ENCODE measurements at places on chromosomes 5 and 9.

- no peak for DNase-seq
Measured at GRCh38 chr9:84617411-84618029, 52.0 kb upstream of the NTRK2 start.

DNA sequence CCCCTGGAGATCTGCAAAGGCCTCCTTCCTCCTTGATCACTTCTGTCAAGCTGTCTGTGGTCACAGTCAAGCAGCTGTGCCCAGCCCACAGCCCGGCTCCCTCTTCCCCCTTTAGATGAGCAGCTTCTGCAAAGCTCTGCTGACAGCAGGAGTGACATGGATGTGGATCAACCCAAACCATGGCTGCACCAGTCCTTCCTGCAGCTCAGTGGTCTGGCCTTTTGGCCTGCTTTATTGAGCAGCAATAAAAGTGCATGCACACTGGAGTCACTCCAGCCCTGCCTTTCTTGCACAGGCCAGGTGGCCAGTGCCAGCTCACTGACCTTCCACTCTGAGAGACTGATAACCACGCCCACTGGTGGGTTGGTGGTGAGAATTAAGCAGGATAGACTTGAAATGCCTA lies 91.3 kb upstream of the OTULINL start:
- DNase-seq: no peak

GRCh38 chr9:137255448-137256114 lies 454 bp downstream of the NELFB start:
- DNase-seq: peak; percentile 74

DNA sequence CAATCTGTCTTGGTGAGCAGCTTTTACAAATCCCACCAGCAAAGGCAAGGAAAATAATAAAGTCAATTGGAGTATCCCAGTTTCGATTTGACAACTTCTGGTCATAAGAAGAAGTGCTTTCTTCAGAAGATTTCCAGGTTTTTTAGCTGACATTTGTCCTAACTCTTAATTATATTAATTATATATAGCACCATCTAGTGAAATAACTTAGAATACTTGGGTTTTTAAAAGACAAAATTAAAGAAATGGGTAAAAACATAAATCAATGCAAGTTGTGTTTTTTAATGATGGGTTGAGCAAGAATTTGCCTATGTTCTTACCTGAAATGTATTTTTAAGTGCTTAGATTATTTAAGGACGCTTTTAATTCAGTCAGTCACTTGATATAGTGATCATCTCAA lies 421.8 kb downstream of the ACTL7B start:
- no peak for DNase-seq

GRCh38 chr9:106312906-106313305 lies 550.1 kb upstream of the ZNF462 start:
- DNase-seq: no peak

- no peak for DNase-seq
Measured at GRCh38 chr5:181121675-181122561, 9.1 kb downstream of the OR2V1 start.

DNA sequence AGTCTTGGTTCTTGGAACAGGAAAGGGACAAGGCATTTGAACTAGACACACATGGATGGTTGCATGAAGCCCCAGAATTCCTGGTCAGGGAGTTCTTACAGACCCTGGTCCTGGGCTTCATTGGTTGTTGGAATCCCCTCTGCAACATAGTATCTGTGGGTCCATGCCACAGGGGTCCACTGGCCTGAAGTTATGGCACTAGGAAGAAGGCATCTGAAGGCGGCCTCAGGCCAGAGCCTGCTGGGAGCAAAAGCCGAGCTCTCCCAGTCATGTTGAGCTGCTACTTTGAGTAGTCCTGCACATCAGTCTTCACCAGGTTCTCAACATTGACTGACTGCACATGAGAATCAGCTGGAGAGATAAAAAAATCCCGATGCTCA lies 71.1 kb upstream of the PITX1 start:
- no peak for DNase-seq

GRCh38 chr5:53023969-53024368 lies 34.8 kb downstream of the ITGA2 start:
- DNase-seq: no peak

DNA sequence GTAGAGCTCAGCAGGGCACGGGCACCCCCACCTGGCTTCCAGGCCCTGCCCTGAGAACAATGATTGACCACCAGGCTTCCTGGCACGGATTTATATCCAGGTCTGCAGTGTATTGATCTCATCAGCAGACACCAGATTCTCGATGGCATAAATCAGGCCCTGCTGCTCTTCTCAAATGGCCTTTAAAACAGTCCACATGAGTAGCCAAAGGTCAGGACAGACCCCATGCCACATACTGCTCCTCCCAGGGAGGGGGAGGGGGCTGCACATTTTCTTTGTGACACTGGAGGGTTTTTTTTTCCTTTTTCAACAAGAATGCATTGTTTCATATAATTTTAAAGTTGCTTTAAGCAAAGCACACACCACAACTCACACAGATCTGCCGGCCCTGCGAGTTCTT lies 85.4 kb downstream of the SEMA4D start:
- no peak for DNase-seq

DNA sequence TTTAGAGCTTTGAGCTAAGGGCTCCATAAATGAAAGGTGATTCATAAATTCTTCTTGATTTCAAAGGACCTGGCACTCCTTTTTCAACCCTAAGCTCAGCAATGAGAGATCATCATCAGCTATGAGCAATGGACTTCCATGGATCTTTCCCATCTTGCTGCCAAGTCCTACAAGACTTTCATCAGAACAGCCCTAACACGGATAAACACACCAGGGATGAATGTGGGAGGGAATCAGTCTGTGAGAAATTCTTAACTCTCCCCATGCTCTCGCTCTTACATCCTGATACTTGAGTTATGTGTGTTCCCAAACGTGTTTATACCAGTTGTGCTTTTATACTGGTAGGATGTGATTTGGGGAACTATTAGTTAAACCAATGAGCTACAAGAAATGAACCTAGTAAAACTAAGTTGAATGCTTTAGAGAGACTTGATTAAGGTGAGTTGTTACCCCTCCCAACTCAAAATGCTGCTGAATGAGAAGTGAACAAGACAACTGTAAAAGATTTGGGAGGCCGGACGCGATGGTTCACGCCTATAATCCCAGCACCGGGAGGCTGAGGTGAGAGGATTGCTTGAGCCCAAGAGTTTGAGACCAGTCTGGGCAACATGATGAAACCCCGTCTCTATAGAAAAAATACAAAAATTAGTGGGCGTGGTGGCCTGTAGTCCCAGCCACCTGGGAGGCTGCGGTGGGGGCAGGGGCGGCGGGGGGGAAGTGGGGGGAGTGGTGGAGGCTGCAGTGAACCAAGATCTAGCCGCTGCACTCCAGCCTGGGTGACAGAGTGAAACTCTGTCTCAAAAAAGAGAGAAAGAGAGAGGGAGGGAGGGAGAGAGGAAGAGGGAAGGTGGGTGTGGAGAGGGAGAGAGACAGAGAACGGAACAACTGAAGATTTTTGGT lies 5.2 kb upstream of the RPL26L1 start:
- no peak for DNase-seq

- DNase-seq: no peak
Measured at GRCh38 chr5:80780761-80781285, 126.0 kb upstream of the DHFR start.

DNA sequence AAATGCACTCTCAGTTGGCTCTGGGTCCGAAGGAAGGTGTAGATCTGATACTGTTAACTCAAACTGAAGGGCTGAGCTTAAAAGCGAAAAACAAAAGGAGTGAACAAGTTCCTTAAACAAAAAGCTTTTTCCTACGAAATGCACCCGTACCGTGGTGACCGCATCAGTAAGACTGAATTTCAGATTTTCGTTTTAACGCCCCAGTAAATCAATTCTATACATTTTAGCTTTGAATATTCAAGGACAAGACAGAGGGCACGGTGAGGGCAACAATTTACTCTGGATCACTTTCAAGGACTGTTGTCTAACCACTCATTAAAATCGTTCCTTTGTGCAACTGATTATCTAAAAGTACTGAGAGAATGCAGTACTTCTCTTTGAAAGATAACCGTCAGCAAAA lies 1.9 kb downstream of the HOMER1 start:
- DNase-seq: no peak

- peak; percentile 82 for DNase-seq
Measured at GRCh38 chr9:119961774-119962424, 592.7 kb upstream of the BRINP1 start.

- DNase-seq: no peak
Measured at GRCh38 chr5:178207917-178208280, 3.6 kb downstream of the HNRNPAB start.

GRCh38 chr9:133967024-133967741 lies 24.9 kb downstream of the VAV2 start:
- DNase-seq: no peak
